ENCODE measurements at places on chromosomes 16 and 17. TPM values are rescaled to one million over a fixed set of nuclear protein-coding genes. Genes with fewer than 3 reads are reported as not detected.

Gene MAF
- 10.8 TPM for total RNA-seq

Gene ZNF423
- total RNA-seq: 42.3 TPM

Gene CTCF
- total RNA-seq: 76.3 TPM

Gene TBC1D3E
- not detected for total RNA-seq

Gene EFCAB13
- 2.7 TPM for total RNA-seq

Gene ACSM5
- not detected for total RNA-seq

Gene SLC52A1
- total RNA-seq: 0.31 TPM

Gene OR3A3
- not detected for total RNA-seq

Gene PPP1R1B
- total RNA-seq: not detected

Gene RNF227
- 4.0 TPM for total RNA-seq

Gene SERPINF2
- not detected for total RNA-seq

Gene CHD3
- 28.0 TPM for total RNA-seq

Gene EEF2K
- 9.0 TPM for total RNA-seq

Gene GDPD1
- total RNA-seq: 13.6 TPM

Gene NPW
- total RNA-seq: not detected

Gene TUBB3
- total RNA-seq: 41.4 TPM

Gene GJC1
- total RNA-seq: 76.9 TPM

Gene EPOP
- total RNA-seq: 8.0 TPM

Gene CD300LF
- total RNA-seq: not detected

Gene HIC1
- total RNA-seq: 0.62 TPM

Gene ITGAL
- not detected for total RNA-seq

Gene PIEZO1
- 5.5 TPM for total RNA-seq

Gene SLFN12L
- total RNA-seq: not detected

Gene CCDC92B
- 0.17 TPM for total RNA-seq

Gene GPR139
- not detected for total RNA-seq

Gene MMP15
- total RNA-seq: 7.2 TPM

Gene SDR42E2
- total RNA-seq: not detected

Gene LITAFD
- not detected for total RNA-seq

Gene RND2
- 46.0 TPM for total RNA-seq

Gene MRM1
- total RNA-seq: 4.1 TPM

Gene IRF8
- 1.2 TPM for total RNA-seq

Gene NOS2
- 39.7 TPM for total RNA-seq

Gene KRT33A
- total RNA-seq: not detected

Gene ZDHHC1
- total RNA-seq: 2.2 TPM

Gene KRT33B
- total RNA-seq: not detected

Gene CDH8
- total RNA-seq: 31.4 TPM

Gene PHKB
- total RNA-seq: 109 TPM

Gene TEKT1
- not detected for total RNA-seq

Gene C16orf96
- total RNA-seq: 0.99 TPM

Gene KCNJ18
- total RNA-seq: not detected

Gene KRT32
- not detected for total RNA-seq

Gene CCL13
- total RNA-seq: not detected

Gene ZP2
- not detected for total RNA-seq

Gene PDILT
- not detected for total RNA-seq

Gene ATP2A1
- total RNA-seq: 8.2 TPM

Gene ARMC5
- total RNA-seq: 5.4 TPM

Gene TEX14
- total RNA-seq: 0.09 TPM

Gene HNF1B
- total RNA-seq: not detected

Gene ARHGAP23
- 14.2 TPM for total RNA-seq

Gene GAST
- not detected for total RNA-seq

Gene CMTM2
- total RNA-seq: not detected

Gene HOXB5
- not detected for total RNA-seq

Gene KRT9
- not detected for total RNA-seq

Gene GH1
- not detected for total RNA-seq

Gene ABCA10
- 0.21 TPM for total RNA-seq

Gene TRIM25
- total RNA-seq: 7.6 TPM

Gene MRPL27
- 50.4 TPM for total RNA-seq

Gene RAP1GAP2
- total RNA-seq: 3.8 TPM

Gene PKMYT1
- 4.6 TPM for total RNA-seq
